ENCODE measurements at places on chromosomes 13 and 19. TPM values are rescaled to one million over a fixed set of nuclear protein-coding genes. Genes with fewer than 3 reads are reported as not detected.

DNA sequence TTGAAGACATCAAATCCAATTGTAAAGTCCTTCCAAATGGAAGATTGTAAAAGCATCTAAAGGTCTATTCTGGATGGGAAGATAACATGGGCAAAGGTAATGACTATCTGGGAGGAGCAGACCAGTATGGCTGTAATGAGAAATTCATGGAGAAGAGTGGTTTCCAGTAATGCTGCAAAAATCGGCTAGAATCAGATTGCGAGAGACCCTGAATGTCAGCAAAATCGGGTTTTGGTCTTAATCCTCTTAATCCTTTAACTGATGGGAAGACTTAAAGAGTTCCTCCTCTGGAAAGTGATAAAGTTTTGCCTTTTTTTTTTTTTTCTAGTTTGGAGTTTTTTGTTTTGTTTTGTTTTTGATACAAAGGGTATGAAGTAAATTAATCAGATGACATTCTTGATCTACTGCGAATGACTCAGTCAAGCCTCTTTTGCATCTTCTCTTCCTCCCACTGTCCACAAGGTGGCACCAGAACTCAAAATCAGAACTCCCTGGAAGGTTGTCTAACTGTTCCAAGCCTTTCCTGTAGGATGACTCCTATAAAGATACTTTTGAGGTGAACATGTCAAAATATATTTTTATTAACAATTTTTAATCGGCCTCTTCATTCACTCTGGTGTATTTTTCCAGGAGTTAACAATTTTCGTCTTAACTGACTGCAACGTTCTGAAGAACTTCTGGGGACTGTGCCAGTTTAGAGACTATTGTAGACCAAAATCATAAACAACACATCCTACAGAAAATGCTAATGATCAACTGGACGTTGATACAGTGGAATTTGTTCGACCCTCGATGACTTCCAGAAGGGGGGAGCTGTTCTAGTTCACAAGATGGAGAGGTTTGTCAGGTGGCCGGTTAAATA, 213.3 kb upstream of the MIR17HG start:
- no peak overlapping the region for H3K27ac ChIP-seq
- DNase-seq: peak; percentile 37
- H3K27me3 ChIP-seq: no peaks in the 10 kb centered on the region
- H3K4me3 ChIP-seq: no peak overlapping the region
- H3K36me3 ChIP-seq: no peaks in the 10 kb centered on the region

GRCh38 chr13:84132491-84132890, 250.2 kb upstream of the SLITRK1 start:
- no peaks in the 10 kb centered on the region for H3K4me1 ChIP-seq
- DNase-seq: no peak
- no peak overlapping the region for H3K4me3 ChIP-seq
- H3K27me3 ChIP-seq: no peaks in the 10 kb centered on the region
- H3K36me3 ChIP-seq: no peaks in the 10 kb centered on the region

- no peak overlapping the region for H3K27ac ChIP-seq
- no peaks in the 10 kb centered on the region for H3K4me1 ChIP-seq
- no peaks in the 10 kb centered on the region for H3K27me3 ChIP-seq
- no peak for DNase-seq
These were observed 3.6 kb downstream of the GTPBP3 start for GRCh38 chr19:17340871-17341357.

- no peaks in the 10 kb centered on the region for H3K27me3 ChIP-seq
- peaks cover 100% of the 10 kb centered on the region for H3K36me3 ChIP-seq
- peak overlapping the region; percentile 95 for H3K4me3 ChIP-seq
- peak overlapping the region; percentile 99 for H3K27ac ChIP-seq
These were observed 1.5 kb downstream of the MYADM start for GRCh38 chr19:53868892-53869804.

Gene CFAP97D2
- not detected for total RNA-seq

Gene ZNF681
- total RNA-seq: 6.9 TPM

Gene KCNK6
- 3.6 TPM for total RNA-seq
